GM13977 (cell line): ENCODE measurements at places on chromosomes 2 and 18.
A peak's percentile ranks its signal among the peaks of the same experiment; 100 is the strongest.

DNA sequence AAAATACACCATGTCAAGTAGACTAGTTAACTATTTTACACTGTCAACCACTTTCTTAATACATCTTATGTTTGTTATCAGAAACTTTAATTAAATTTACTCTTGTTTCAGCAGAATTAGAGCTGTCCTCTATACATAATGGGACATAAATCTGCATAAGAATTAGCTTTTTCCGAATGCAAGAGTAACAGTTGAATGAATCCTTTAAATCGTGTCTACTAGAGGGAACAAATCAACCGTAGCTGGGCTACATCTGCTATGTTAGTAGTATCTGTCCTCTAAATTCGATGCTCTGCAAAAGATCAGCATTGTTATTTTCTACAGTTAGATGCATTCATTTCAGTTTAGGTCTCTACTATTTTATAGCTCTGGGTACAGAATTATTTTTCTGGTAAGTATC lies 1090.6 kb downstream of the DPP10 start:
- DNase-seq, result no peak

DNA sequence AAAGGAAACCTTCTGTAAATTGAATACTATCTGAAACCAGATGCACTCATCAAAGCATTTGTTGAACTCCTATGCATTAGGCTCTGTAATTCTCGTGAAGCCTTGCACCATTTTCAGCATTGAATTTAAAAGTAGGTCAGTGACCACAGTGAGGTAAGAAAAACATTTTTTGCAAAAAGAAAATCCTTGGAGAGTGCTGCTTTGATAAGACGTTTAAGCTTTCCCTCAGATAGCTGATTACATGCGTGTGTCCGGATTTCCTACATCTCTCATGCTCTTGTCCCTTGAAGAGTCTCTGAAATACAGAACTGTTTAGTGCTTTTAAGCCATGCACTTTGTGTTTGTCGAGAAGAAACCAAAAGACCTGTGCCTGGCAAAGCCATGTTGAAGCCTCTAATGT lies 113.6 kb downstream of the FMNL2 start:
- DNase-seq, result no peak

DNA sequence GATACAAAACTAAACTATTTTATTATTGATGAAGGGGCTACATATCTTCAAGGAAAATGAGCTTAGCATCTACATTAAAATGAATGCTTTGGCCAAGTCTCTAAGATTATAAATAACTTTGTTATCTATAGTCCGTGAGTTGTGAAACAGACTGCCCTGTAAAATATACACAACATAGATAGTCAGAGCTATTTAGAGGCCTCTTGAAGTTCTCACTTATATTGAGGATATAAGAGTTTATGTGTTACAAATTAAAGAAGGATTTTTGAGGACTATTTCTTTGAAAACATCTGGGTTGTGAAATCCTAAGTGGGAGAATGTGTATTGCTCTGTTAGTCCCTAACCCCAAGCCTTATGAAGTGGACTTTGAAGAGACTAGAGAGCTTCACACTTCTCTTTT lies 292.0 kb upstream of the CDH2 start:
- no peak for DNase-seq

DNA sequence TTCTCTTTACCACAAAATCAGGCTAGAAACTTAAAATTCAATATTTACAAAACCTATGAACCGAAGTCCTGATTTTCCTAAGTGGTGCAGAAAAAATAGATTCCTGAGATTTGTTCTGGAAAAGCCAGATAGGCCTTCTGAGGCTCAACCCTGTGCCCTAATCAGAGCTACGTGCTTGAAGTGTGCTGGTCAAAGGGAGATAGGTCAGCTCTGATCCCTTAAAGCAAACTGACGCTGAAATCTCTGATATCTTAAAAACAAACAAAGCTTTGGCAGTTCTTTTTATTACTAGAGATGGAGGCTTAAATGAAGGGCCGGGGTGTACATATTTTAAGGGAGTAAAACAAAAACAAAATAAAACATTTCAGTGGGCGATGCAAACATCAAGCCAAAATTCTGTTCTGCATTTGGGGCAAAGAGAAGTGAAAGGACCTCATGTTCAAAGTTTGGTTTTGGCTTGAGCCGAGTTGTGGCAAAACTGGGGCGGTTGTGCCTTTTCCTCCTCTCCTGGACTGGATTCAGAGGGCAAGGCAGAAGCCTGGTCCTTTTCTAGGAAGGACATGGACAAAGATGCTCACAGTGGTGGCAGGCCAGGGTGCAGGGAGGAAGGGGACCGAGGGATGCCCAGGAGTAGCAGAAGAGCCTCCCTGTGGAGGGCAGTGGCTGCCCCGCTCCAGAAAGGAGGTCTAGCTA lies 295.0 kb downstream of the CDCA7 start:
- DNase-seq, result no peak

DNA sequence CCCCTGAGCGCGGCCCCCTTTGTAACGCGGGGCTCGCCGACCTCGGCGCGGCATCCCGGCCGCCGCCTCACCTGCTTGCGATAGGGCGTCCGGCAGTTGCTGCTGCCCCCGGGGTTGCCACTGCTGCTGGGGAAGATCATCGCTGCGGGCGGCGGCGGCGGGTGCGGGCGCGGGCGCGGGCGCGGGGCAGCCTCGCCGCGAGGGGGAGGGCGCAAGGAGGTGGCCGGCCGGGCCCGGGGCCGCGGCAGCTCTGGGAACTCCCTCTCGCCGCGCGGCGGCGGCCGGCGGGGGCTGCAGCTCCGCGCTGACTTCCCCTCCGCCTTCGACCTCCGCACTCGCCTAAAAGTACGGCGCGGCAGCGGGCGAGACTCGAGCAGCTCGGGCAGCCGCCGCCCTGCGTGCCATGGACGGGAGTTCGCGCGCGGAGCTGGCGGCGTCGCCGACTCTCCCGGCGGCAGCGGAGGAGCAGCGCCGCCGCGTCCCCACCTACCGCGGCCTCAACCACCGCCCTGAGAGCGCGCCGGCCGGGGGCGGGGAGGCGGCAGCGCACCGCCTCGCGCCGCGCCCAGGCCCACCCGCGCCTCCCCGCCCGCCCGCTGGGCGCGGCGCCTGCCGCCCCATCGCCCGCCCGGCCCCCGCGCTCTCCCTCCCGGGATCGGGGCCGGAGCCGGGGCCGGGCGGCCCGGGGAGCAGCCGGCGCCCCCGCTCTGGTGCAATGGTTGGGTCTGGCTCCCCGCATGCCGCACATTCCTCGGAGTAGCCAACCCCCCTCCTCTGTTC lies 86.0 kb downstream of the RBMS1 start:
- DNase-seq, result peak; percentile 55

DNA sequence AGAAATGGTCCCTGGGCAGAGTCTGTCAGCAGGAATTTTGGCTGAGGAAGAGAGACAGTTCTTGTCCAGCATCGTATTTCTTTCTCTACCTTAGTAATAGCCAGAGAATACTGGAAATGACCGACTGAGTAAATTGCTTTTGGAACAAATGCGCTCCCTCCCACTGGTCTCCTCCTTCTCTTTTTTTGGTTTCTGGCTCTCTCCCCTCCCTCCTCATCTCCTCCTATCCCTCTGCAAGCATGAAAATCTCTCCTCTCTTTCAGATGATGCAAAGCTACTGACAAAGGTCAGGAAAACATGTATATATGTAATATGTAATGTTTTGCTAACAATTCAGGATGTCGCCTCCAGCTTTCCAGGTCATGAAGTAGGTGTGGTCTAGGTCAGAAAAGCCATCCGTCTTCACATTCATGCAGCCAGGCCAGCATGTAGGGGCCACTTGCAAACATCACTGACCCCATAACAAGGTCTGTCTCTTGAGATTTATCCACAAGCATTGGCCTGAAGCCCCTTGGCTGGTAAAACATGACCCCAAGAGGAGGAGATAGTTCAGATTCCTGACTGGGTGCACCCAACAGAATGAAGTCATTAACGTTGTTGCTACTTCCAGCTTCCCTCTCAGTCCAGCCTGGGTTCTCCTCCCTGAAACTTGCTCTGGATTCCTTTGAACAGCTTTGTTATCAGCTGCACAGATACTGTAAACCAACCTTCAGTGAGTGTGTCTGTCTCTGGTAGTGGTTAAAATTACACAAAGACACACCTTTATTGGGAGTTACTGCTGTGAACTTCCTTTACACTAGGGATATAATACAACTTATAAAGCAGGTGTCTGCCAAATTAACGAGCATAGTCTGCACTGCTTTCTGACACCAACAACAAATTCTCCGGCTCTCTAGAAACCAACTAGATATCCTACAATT lies 864.4 kb upstream of the KLHL29 start:
- DNase-seq, result no peak

GRCh38 chr2:162382278-162382677 lies 38.3 kb downstream of the GCA start:
- DNase-seq, result no peak

DNA sequence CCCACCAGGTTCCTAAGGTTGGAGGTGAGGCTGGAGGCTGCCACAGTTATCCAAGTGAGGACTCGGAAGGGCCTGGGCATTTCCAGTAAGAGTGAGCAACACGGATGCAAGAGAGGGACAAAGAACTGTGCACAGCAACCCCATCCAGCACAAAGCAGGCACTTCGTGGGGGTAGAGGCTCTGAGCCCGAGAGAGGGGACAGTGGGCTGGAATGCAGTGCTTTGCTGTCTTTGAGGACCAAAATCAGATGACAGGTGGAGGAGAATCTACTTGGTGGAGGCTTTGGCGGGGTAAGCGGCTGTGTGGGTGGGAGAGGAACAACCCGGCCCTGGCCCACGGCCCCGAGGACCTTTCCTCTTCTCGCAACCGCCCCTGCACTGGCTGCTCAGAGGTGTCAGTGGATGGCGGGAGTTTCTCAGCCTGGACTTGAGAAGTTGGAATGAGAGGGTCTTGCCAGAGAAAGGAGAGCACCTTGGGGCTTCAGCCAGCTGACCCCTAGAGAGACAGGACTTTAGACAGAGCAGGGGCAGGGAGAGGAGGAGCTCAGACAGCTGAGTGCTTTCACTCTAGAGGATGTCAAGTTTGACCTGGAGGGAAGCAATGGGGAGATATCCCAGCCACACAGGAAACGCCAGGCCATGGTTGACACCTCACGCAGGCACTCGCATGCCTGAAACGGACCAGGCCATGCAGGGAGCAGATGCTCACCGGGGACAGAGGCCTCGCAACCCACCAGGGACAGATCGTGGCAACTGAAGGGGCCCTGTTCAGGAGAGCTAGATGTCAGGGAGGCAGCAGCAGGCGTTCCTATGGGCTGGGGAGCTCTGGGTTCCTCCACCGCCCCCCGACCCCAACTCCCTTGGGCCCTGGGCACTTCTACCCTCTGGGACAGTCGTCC lies 11.6 kb downstream of the RAMP1 start:
- DNase-seq, result no peak

DNA sequence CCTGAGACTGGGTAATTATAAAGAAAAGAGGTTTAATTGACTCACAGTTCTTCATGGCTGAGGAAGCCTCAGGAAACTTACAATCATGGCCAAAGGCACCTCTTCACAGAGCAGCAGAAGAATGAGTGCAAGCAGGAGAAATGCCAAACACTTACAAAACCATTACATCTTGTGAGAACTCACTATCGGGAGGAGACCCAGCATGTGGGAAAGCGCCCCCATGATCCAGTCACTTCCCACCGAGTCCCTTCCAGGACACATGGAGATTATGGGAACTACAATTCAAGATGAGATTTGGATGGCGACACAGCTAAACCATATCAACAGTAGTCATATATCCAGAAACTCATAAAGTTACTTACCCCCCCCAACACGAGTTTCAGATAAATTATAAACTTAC lies 28.6 kb downstream of the TLK1 start:
- DNase-seq, result no peak

- DNase-seq, result no peak
Observed at GRCh38 chr2:101426822-101427221, 39.5 kb upstream of the CREG2 start.

DNA sequence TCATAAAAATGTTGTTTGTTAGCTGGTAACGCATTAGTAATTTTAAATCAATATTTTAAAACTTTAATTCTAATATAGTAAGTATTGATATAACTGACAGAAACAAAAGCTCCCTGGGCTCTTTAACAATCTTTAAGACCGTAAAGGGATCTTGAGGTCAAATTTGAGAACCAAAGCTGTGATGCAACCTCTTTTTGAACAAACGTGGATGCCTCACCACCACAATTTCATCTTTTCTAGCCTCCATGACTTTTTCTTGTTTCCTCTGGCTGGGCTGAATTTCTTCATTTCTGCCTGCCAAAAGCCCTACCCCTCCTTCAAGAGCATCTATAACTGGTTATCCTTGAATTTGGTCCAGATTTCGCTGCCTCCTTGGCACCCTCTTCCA lies 563 bp upstream of the POLE4 start:
- DNase-seq, result no peak

DNA sequence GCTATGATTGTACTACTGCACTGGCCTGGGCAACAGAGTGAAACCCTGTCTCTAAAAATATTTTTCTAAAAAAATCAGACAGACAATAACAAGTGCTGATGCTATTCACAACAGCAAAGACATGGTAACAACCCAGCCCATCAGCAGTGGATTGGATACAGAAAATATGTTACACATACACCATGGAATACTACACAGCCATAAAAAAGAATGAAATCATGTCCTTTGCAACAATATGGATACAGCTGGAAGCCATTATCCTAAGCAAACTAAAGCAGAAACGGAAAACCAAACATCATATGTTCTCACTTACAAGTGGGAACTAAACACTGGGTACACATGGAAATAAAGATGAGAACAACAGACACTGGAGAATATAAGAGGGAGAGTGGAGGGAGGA lies 19.9 kb downstream of the FAM161A start:
- DNase-seq, result no peak

- peak; percentile 92 for DNase-seq
Observed at GRCh38 chr18:79964330-79965118, at the start of gene HSBP1L1. Gene HSBP1L1, plus strand, starts transcription at chr18:79964643. Its CDS starts 93 bp downstream, at chr18:79964736.

DNA sequence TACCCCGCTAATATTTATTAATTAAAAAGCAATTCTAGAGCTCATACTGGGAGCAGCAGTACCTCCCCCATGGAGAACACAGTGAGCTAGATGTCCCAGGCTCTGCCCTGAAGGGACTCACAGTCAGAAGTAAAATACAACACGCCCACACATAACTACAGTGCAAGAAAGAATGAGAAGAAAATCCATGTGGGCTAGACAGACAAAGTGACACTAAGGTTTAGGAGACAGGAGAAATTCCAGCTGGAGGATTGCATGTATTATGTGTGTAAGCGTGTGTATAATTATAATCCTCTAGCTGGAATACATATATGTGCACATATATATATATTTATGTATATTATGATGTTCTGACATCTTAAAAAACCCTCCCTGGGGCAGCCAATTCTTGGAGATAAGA lies 15.7 kb downstream of the SOWAHC start:
- no peak for DNase-seq

DNA sequence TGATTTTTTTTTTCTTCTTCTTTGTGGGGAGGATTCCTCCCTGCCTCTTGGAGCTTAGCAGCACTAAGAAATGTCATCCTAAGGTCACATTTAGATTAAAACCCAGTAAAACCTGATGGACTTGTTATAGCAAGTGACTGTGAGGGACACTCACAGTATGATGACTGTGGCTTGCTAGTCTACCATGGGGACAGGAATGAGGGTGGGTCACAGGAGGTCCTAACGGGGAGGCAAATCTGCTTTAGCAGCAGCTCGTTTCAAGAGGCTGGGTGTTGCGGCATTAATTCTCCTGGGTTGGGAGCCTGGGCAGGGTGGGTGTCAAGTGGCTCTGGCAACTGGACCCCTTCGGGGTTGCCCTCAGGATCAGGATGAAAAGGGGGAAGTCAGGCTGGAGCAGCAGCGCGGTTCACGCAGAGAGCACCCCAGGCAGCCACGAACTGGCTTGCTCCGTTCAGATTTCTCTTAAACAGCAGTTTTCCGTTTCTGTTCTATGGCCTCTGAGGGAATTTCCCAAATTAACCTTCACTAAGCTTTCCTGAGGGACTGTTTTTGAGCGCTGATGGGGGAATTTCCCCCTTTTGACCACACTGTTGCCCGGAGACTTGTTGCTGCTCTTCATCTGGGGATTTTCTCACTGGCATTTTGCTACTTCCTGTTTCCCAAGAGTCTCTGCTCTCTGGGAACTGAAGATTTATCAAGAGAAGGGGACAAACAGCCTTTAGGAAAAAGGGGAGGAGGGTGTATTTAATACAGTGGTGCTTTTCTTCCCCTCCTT lies 59.8 kb upstream of the PELI1 start:
- DNase-seq, result peak; percentile 60
